ENCODE measurements at places on chromosomes 12 and 14. TPM values are rescaled to one million over a fixed set of nuclear protein-coding genes. Genes with fewer than 3 reads are reported as not detected.

The HSPB8 gene
- 23.5 TPM for total RNA-seq

The LEMD3 gene
- total RNA-seq, result 28.3 TPM

DNA sequence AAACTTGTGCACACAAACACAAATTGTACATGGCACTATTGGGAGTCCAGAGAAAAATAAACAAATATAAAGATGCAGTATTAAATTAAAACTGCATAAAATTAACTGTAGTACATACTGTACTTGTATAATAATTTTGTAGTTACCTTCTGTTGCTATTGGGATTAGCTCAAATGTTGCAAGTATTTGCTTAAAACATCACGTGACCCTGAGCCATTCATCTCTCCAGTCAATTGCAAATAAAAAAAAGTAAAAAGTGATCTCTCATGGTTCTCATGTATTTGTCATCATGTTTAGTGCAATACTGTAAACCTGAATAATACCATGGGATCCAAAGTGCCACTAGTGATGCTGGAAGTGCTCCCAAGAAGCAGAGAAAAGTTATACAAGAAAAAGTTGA is 88.1 kb upstream of the NAV3 start:
- DNase-seq, result no peak

DNA sequence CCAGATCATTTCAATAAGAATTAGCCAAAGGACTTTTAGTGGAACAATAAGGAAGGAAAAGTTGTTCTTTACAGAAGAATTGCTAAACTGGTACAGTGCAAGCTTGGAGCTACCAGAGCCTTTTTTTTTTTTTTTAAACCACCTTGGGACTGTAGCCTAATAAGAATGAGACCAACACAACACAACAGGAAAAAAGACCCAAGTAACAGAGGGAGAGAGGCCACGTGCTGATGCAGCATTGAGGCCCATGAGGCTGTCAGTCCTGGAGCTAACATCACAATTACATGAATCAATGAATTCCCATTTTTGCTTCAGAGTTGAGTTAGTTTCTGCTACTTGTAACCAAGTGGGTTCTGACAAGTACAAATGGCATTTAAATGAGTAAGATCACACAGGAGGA is 149.0 kb upstream of the EEA1 start:
- DNase-seq, result no peak

DNA sequence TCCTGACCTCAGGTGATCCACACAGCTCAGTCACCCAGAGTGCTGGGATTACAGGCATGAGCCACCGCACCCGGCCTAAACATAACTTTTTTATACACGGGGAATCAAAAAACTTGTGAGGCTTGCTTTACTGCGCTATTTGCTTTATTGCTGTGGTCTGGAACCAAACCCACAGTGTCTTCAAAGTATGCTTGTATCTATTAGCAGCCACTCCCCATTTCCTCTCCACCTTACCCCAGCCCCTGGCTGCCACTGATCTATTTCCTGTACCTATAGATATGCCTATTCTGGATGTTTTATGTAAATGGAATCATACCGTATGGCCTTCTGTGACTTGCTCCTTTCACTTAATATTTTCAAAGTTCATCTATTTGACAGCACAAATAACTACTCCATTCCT is 233.4 kb downstream of the BMP4 start:
- DNase-seq, result no peak

The LMNTD1 gene
- not detected for total RNA-seq

The ACOT6 gene
- total RNA-seq, result not detected

DNA sequence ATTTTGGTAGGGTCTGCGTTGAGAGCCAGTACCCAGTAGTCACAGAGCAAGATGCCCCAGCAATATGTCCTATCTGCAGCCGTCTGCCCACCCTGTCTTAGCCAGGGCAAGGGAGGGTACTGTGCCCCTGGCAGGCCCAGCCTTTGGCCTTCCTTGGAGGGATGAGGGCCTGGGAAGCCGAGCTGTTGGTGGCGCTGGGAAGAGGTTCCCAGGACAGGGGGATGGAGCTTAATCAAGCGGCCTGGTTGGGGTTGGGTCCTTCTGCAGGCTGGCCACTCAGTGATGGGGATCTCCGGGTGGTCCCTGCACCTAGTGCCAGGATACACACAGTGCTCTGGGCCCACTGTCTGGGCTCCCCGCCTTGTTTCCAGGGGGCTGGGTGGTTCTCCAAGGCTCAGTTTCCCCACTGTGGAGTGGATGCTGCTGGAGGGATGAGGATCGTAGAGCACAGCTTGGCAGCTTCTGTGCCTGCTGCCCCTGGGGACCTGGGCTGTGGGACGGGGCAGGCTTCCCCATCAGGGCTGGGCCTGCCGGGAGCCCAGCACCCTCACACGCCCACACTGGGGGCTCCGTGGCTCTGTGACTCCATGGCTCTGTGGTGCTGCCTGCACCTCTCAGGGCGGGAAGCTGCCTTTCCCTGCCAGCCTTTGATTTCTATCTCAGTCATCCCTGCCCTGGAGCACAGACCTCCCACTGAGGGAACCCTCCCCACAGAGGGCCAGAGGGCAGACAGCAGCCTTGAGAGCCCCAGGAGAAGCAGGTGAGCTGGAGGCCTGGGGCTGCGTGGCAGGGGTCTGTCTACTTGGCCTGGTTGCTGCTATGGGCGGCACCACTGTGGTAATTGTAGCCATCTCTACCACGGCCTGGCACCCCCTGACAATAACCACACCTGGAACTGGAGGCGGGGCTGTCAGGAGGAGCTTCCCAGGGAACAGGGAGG is 357.0 kb downstream of the TMEM121 start:
- DNase-seq, result no peak

- DNase-seq, result no peak
These were observed 138.8 kb upstream of the MAP1LC3B2 start for GRCh38 chr12:116420227-116420880.

DNA sequence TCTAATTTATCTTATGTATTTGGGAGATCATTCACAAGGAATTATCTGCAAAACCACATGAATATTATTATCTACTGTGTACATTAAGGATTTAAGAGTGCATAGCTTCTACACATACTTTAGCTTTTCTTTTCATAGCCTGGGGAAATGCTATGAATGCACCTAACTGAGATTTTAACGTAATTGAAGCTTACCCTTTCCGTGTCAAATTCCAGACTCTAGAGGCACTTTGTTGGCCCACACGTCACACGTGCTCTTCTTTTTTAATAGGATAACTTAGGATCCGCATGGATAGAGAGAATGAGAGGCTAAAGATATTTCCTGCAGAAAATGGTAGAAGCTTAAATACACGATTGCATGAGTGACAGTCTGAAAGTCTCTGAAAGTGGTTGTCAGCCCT is 481.1 kb downstream of the PCNX1 start:
- DNase-seq, result no peak

The KRT74 gene
- total RNA-seq, result not detected

The SOCS2 gene
- total RNA-seq, result 7.1 TPM

The SERPINA10 gene
- total RNA-seq, result not detected

The CCDC196 gene
- not detected for total RNA-seq

The WNT1 gene
- total RNA-seq, result not detected

The RNASE1 gene
- not detected for total RNA-seq

The FLVCR2 gene
- 2.9 TPM for total RNA-seq

DNA sequence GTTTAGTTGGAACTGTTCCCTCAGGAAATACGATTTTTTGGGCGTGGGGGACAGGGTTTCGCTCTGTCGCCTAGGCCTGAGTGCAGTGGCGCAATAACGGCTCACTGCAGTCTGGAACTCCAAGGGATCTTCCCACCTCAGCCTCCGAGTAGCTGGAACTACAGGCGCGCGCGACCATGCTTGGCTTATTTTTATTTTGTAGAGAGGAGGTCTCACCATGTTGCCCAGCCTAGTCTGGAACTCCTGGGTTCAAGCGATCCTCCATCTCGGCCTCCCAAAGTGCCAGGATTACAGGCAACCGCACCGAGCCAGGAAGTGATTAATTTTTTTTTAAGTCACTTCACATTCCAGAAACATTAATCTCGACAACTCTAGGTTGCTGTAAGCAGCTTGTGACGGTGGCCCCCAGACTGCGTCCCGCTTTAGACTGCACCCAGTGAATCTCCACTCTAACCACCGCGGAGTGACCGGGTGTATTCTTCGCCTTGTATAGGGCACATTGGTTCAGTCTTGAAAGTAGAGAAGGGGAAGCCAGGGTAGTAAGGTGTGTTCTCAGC is 830 bp upstream of the MIS18BP1 start:
- no peak for DNase-seq

DNA sequence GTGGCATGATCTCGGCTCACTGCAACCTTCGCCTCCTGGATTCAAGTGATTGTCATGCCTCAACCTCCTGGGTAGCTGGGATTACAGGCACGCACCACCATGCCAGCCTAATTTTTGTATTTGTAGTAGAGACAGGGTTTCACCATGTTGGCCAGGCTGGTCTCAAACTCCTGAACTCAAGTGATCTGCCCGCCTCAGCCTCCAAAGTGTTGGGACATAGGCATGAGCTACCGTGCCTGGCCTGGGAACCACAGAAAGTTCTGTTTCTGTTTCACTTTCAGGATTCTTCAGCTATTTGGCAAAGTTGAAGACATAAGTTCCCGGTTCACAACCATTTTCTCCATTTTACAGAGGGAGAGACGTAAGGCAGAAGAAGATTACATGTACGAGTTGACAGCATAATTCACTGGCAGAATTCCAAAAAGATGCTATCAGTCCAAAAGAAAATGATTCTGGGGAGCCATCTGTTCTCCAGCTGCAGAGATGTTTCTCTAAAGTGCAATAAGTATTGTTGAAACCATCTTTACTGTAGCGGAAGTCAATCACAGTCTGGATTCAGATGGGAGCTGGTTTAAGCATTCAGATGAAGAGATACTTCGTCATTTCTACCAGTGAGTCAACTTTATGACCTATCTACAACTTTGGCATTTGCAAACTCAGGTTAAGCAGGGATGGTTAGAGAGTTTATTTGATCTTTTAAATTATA is 8.1 kb upstream of the RNF34 start:
- no peak for DNase-seq

- no peak for DNase-seq
These were observed 194.4 kb downstream of the EMP1 start for GRCh38 chr12:13390918-13391317.

The NGB gene
- not detected for total RNA-seq

DNA sequence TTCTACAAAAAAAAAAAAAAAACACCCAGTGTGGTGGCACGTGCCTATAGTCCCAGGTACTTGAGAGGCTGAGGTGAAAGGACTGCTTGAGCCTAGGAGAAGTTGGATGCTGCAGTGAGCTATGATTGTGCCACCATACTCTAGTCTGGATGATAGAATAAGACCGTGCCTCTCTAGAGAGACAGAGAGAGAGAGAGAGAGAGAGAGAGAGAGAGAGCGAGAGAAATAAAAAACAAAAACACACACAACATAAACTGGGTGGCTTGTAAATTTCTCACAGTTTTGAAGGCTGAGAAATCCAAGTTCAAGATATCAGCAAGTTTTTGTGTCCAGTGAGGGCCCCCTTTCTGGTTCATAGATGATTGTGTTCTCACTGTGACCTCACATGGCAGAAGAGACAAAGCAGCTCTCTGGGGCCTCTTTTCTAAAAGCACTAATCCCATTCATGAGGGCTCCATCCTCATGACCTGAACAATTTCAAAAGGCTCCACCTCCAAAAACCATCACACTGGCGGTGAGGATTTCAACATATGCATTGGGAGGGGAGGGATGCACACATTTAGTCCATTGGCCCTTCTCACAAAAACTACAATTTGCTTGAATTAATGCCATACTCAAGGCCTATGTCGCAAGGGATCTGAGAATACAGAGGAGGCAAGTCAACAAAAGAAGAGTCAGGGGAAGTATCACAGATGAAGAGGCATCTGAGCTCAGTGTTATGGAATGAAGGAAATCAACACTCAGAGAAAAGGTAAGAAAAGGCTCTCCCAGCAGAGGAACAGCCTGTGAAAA is 94.9 kb downstream of the PPM1H start:
- DNase-seq, result no peak

- DNase-seq, result no peak
These were observed 15.9 kb downstream of the RBMS2 start for GRCh38 chr12:56537546-56537945.

The NRXN3 gene
- not detected for total RNA-seq

DNA sequence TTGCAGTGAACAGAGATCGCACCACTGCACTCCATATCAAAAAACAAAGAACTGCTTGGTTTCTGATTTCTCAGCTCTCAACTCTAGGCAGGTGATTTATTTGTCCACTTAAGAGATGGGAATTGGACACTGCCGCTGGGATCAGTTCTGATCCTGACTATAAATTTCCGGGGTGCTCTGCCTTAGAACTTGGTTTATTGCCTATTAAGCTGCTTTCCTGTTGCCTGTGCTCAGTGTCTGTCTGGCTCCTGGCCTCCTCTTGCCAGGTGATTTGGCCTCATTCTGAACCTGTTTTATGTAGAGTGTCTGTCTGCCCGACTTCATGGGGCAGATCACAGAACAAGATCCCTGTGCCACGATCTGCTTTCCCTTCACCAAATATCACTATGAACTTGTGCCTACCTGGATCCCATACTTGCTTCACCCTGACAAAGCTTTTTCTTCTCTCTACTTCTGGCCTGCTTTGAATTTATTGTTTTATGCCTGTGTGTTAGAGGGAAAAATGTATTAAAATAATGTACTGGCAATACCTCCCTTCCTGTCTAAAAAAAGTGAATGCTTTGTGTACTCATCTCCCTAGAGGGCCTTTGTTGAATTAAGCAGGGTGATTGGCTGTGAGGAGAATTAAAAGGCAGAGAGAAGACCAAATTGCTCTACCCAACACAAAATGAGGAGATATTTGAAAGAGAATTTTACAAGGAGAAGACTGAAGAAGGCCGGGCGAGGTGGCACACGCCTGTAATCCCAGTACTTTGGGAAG is 27.6 kb downstream of the CDKN1B start:
- DNase-seq, result no peak

DNA sequence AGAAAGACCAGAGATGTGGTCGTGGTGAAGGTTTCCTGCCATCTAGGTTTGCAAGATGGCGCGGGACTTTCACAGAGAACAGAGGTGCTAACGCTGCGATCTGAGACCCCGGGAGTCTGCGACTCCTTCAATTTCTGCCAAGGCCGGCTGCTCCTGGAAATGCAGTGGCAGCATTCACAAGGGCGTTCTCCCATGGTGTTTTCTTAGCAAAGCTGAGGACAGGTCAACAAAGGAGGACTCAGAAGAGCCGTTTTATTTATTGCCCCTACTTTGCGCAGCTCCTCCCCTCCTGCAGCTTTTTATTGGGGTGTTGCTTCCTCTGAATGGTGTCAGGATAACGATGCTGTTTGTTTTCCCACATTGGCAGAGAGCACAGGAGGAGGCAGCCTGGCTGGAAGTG is 86.3 kb downstream of the TMEM132C start:
- DNase-seq, result no peak

The CLEC7A gene
- not detected for total RNA-seq

DNA sequence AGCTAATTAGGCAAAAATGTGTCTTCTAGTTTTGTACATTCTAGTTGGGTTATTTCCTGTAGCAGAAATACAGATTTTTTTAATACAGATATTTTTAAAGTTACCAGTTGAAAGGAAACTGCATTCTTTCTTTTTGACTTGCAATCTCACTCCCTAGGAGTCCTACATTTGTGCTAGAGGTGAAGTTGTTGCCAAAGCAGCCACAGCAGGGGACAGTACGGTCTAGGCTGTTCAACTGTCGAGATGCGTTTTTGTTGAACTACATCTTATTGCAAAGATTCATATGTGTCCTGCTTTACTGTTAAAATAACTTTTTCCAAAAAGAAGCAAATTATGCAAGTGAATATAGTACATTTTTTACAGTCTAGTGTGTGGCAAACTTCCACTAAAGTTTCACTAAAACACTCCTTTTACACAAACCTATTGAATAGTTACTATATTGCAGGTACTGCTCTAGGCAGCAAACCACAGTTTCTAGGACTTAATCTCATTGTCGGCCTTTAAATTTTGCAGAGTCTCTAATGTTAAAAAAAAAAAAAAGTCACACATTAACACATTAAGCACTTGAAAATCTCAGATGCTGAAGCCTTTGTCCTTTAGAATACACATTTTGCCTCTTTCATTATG is 30.2 kb upstream of the SRGAP1 start:
- DNase-seq, result no peak
